Left renal cortex interstitium (tissue), 4 donors: ENCODE measurements at places on chromosomes 13 and 19. TPM values are rescaled to one million over a fixed set of nuclear protein-coding genes. Genes with fewer than 3 reads are reported as not detected.

DNA sequence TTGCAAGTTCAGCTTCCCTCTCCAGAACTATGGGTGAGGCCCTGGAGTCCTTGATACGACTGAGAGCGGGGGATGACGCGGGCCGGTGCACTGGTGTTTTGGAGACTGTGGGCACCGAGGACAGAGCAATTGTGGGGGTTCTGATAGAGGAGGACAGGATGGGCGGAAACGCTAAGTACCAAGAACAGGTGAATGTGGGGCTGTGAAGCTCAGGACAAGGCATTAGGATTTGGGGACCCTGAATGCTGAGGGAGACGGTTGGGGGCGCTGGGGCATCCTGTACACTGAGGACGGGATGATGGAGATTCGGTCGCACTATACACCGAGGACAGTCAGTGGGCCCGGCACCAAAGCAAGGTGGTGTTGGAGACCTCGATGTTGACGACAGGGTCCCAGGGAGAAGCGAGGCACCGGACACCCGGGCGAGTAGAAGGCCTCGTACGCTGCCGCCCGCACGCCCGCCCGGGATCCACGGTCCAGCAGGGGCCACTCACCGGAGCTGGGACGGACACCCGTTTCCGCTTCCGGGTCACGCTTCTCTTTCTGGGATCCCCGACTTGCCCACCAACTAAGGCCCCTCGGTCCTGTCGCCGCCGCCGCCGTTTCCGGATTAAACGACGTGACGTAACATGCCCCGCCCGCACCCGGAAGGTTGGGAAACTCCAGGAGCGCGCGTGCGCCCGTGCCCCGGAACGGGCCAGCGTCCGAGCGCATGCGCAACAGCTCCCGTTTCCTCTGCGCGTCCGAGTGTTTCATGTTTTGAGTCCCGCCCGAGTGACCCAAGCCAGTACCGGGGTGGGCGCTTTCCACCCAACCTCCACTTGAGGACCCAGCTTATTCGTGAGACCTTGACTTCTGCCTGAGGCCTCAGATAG, at the start of gene CHMP2A:
TSS of gene CHMP2A (minus strand) at position 612 of the 875 bp plus-strand sequence. CDS start 893 bp downstream, outside the sequence.
- peak; percentile 95 for DNase-seq

PTH2 gene
- not detected for polyA plus RNA-seq

GRCh38 chr13:33728271-33729037, 89.5 kb upstream of the RFC3 start:
- no peak for DNase-seq

NECTIN2 gene
- polyA plus RNA-seq, result 150 TPM

GRCh38 chr19:28159065-28159464, 1053.9 kb downstream of the UQCRFS1 start:
- no peak for DNase-seq

SHISA7 gene
- polyA plus RNA-seq, result 0.16 TPM

- no peak for DNase-seq
These were observed 34.8 kb upstream of the C1QTNF9 start for GRCh38 chr13:24274452-24275021.

ARHGEF18 gene
- 27.5 TPM for polyA plus RNA-seq

CYP4F12 gene
- polyA plus RNA-seq, result 2.0 TPM

DNA sequence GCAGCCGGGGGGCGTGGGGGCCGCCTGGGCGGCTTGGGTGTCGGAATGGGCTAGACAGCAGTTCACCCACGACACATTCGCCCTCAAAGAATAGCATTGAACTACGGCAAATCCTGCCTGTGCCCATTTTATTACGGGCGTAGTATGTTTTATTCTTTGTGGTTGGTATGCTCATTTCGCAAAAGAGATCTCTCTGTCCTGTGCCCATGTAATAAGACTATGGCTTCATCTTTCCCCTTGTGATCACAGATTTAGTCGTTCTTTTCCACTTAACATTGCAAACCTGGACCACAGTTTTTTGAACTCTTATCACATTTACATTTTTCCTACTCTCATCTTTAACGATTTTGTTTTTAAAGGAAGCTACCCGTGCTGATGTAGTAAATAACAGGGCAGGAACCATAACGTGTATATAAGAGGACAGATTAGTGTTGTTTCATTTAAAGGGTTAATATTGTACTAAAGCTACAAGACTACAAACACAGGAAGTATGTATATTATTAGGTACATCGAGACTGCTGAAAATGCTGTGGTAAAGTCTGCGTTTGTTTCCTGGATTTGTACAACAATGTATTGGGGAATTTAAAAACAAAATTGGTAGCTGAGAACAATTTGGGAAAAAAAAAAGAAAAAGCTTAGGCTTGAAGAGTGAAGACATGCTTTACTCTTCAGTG, 3.2 kb upstream of the MYCBP2 start:
- DNase-seq, result no peak

RFXAP gene
- 18.7 TPM for polyA plus RNA-seq
